Stimulated activated naive CD8-positive, alpha-beta T cell treated with anti-CD3 and anti-CD28 coated beads, Interleukin-15, amount 100 ng/mL, for 72 hours (primary cell): ENCODE measurements at places on chromosomes 6 and 20.

- no peak for DNase-seq
Observed at GRCh38 chr6:144395014-144395413, 109.9 kb downstream of the UTRN start.

DNA sequence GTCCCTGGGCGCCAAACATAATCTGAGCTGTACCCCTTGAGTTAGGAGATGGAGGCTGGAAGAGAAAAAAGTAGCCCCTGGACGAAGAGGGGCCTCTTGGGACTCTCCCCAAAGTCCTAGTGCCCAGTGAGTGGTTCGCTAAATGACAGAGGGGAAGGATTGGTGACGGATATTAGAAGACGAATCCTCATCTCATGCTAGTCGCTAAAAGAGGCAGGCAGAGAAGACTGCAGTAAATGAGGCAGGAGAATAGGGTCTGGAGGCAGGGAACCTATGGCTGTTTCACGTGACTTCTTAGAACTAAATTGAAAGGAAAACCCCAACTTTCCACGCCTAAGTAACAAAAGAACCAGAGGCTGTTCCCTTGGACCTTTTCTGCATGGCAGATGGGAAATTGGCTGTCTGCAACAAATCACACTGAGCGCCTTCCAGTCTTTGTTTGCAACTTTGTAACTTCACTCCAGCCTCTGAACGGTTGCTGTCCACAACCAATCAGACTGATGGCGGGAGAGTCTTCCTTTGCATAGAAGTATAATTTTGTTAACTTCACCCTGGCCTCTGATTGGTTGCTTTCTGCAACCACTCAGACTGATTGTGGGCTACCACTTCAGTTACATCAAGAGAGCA is 731 bp upstream of the RBL1 start:
- no peak for DNase-seq

GRCh38 chr20:17932396-17932795 is 36.2 kb downstream of the SNX5 start:
- DNase-seq = no peak

GRCh38 chr20:8292793-8293192 is 160.7 kb downstream of the PLCB1 start:
- no peak for DNase-seq
